ENCODE measurements at places on chromosomes 16 and 17. TPM values are rescaled to one million over a fixed set of nuclear protein-coding genes. Genes with fewer than 3 reads are reported as not detected.

GPR142 gene
- not detected for total RNA-seq

NEUROD2 gene
- not detected for total RNA-seq

ASPA gene
- total RNA-seq = 0.05 TPM

MYH11 gene
- total RNA-seq = under 0.01 TPM

MAP2K6 gene
- 0.37 TPM for total RNA-seq

ATP2A1 gene
- total RNA-seq = 1.0 TPM

BRIP1 gene
- 2.4 TPM for total RNA-seq

Measured in smooth muscle cell of the umbilical artery (primary cell).